ENCODE measurements at places on chromosomes 4 and X.

DNA sequence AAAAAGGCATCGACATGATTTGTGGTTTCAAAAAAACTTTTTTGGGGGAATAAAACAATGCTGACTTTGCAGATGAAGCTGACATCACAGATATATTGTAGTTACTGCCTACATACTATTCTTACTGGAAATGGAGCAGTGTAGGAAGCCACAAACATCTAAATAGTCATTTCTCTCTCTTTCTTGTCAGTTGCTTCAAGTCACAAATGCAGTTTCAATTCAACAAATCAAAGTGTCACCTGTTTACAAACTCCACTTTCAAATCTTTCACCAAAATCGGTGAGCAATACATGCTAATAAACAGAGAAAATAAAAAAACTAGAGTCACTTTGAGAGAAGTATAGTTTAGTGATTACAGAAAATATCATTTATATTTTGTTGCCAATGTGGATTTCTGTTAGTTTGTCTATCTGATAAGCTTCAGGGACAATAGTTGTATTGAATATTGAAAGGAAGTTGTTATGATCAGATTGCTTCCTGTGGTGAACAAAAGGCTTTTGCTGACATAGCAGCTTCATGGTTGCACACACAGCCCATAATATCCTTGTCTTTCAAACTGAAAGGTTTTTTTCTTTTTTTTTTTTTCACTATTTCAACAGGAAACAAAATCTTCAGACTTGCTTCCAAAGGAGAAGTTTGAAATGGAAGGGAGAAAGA lies 49.7 kb upstream of the PTPN13 start:
- DNase-seq = no peak

DNA sequence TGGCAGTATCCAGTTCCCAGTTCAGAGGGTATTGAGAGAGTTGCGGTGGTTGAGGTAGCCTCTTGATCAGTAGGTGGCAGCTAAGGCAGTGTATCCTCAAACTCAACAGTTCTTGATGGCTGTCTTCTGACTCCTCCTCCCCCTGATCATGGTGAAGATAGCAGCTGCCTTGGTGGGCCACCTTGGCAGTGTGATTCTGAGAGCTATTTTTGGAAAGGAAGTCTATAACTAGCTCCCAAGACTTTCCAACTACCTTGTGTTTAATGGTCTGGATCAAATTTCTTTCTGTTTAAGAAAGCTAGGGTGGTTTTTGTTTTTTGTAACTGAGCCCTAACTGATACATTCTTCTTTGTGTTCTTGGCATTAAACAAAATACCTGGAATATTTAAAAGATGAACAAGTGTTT lies 10.5 kb upstream of the TBC1D19 start:
- no peak for DNase-seq

GRCh38 chr4:109648266-109648996 lies 54.8 kb downstream of the CASP6 start:
- no peak for DNase-seq

GRCh38 chrX:146056511-146057081 lies 239.0 kb downstream of the SLITRK2 start:
- no peak for DNase-seq

- DNase-seq = no peak
These were observed 23.5 kb upstream of the SPINK2 start for GRCh38 chr4:56844802-56845580.

All from activated effector memory CD4-positive, alpha-beta T cell treated with Interleukin-2 at 50 U/mL for 16 hours (primary cell).